Activated CD8-positive, alpha-beta T cell treated with anti-CD3 and anti-CD28 coated beads, Interleukin-2, amount 10 ng/mL, durations not matched to agents 7 days and 5 days (primary cell): ENCODE measurements at places on chromosomes 2 and 18.

DNA sequence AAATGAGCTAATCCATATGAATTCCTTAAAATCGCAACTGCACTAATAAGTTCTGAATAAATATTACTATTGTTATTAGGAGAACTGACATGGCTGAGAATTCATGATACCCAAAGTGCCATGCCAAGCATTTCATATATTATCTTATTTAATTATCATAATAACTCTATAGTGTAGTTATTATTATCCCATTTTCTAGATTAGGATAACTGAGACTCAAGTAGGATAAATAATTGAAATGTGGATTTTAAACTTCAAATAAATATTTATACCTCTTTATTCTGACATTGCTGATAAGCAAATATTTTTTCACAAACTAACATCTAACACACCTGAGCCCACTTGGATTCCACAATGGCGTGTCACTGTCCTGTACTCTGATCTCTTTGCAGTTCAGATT is 492.7 kb downstream of the IRS1 start:
- no peaks in the 10 kb centered on the region for H3K36me3 ChIP-seq
- H3K4me1 ChIP-seq: no peaks in the 10 kb centered on the region
- H3K4me3 ChIP-seq: no peak overlapping the region

DNA sequence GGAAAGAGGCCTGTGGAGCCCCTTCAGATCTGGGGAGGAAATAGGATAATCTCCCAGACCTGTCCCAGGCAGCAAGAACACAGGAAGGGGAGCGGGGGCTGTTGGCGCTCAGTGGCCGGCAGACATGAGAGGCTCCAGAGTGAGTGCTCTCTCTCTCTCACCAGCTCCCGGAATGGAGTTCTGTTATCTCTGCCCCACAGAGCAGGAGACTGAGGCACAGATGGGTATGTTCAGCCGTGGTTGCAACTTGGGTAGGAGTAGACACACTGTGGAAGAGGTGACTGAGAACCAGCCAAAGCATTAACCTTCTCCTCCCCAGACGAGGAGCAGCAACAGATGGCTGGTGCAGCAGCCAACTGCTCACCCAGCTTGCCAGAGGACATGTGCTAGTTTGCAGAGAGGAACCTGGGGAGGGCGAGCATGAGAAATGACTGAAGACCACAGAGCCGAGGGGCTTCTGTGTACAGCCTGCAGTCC is 82.0 kb downstream of the NRP2 start:
- H3K36me3 ChIP-seq: no peaks in the 10 kb centered on the region
- peaks cover 20% of the 10 kb centered on the region for H3K27me3 ChIP-seq
- DNase-seq: no peak
- no peaks in the 10 kb centered on the region for H3K4me1 ChIP-seq

DNA sequence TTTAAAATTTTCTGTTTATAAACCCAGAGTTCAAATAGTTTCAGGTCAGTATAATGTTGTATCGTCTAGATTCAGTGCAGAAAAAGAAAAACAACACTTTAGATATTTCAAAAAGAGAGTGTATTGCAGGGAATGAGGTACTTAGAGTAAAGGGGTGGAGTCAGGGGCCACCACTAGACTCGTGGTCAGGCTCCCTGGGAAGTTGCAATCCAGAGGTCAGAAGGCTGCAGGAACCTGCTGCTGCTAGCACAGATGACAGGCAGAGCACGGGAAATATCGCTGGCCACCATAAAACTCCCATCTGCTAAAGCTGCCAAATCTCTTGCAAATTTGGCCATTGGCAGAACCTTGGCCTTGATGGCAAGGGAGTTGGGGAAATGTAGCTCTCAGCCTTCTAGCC is 64.6 kb downstream of the THNSL2 start:
- no peak overlapping the region for H3K27ac ChIP-seq
- no peaks in the 10 kb centered on the region for H3K36me3 ChIP-seq
- no peak overlapping the region for H3K4me3 ChIP-seq
- peaks cover 12% of the 10 kb centered on the region for H3K27me3 ChIP-seq

DNA sequence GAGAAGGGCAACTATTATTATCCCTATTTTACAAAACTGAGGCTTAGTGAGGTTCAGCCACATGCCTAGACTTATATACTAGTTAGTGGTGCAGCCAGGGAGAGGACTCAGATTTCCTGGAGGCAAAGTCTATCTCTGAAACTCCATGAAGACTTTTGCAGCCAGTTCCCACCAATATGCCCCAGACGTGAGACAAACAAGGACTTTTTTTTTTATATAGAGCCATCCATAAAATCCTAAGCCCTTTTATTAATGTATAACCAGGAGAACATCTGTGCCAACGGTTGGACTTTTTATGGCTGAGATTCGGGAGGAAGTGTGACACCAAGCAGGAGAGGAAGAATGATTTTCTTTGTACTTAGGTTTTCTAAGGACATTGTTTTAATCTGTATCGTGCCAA is 29.9 kb downstream of the LIPG start:
- H3K27ac ChIP-seq: no peak overlapping the region
- no peak for DNase-seq
- no peaks in the 10 kb centered on the region for H3K36me3 ChIP-seq
- peaks cover 2% of the 10 kb centered on the region for H3K27me3 ChIP-seq
- no peak overlapping the region for H3K4me3 ChIP-seq

GRCh38 chr2:164624316-164624715 is 3.0 kb upstream of the GRB14 start:
- H3K27me3 ChIP-seq: peaks cover 19% of the 10 kb centered on the region
- DNase-seq: no peak
- H3K36me3 ChIP-seq: no peaks in the 10 kb centered on the region
- H3K4me1 ChIP-seq: no peaks in the 10 kb centered on the region
- no peak overlapping the region for H3K27ac ChIP-seq
- H3K4me3 ChIP-seq: no peak overlapping the region

- no peaks in the 10 kb centered on the region for H3K27me3 ChIP-seq
- peak overlapping the region; percentile 98 for H3K27ac ChIP-seq
- peak; percentile 63 for DNase-seq
- peaks cover 57% of the 10 kb centered on the region for H3K4me1 ChIP-seq
- peaks cover 56% of the 10 kb centered on the region for H3K36me3 ChIP-seq
Measured at GRCh38 chr2:38750011-38750890, 910 bp downstream of the SRSF7 start.
